IPS DF 19.7 (cell line): ENCODE measurements at places on chromosomes 16 and 17.

GRCh38 chr16:12497526-12497925, 306.2 kb downstream of the CPPED1 start:
- no peak for DNase-seq

- no peak for DNase-seq
Measured at GRCh38 chr17:17417718-17418181, 59.0 kb upstream of the MED9 start.

GRCh38 chr16:67387479-67388079, 5.7 kb downstream of the TPPP3 start:
- no peak for DNase-seq

- no peak for DNase-seq
Measured at GRCh38 chr16:87371261-87371866, 12.2 kb downstream of the FBXO31 start.
